ENCODE measurements at places on chromosomes 16 and 17. TPM values are rescaled to one million over a fixed set of nuclear protein-coding genes. Genes with fewer than 3 reads are reported as not detected.

Gene ZNF821
- 3.7 TPM for total RNA-seq

Gene TEKT1
- total RNA-seq: not detected

Gene SHISA6
- not detected for total RNA-seq

Gene LLGL2
- 7.1 TPM for total RNA-seq

Gene CHST5
- total RNA-seq: 0.16 TPM

Gene CCL14
- total RNA-seq: not detected

Gene PITPNM3
- 1.1 TPM for total RNA-seq

Gene KRTAP4-6
- not detected for total RNA-seq

Gene CCDC200
- total RNA-seq: not detected

Gene CDK3
- 5.4 TPM for total RNA-seq

Gene WDR81
- total RNA-seq: 26.5 TPM

Gene HOXB3
- total RNA-seq: 11.9 TPM

Gene NPIPB8
- total RNA-seq: not detected

Measured in A375 (cell line).